Stimulated activated CD4-positive, alpha-beta T cell treated with anti-CD3 and anti-CD28 coated beads, Interleukin-15, amount 100 ng/mL, for 48 hours (primary cell): ENCODE measurements at places on chromosomes 1 and 21.

DNA sequence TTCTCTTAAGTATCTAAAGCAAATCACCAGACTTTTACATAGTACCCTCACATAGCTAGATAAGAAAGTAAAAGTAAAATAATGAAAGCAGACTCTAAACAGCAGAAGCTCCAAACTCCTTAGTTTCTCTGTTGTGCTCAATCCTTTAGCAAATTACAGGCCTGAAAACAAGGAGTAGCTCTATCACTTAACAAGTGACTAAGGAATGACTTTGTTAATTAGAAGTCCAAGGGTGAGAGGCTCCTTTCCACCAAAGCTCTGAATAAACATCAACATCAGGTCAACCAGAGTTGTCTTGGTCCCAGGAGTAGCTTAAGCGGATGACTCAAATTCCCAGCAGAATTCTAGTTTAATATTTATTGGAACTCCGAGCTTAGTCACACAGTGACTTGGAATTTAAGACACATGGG is 5.9 kb downstream of the NRIP1 start:
- no peak for DNase-seq

- no peak for DNase-seq
These were observed 90.9 kb downstream of the LRRC8C start for GRCh38 chr1:89723863-89724262.

- no peak for DNase-seq
These were observed 59.3 kb upstream of the FBXO28 start for GRCh38 chr1:224054611-224055010.

- DNase-seq = no peak
These were observed 2.5 kb upstream of the SAMD11 start for GRCh38 chr1:921011-921837.

- DNase-seq = peak; percentile 59
These were observed 50.1 kb downstream of the COQ8A start for GRCh38 chr1:226990133-226990716.

DNA sequence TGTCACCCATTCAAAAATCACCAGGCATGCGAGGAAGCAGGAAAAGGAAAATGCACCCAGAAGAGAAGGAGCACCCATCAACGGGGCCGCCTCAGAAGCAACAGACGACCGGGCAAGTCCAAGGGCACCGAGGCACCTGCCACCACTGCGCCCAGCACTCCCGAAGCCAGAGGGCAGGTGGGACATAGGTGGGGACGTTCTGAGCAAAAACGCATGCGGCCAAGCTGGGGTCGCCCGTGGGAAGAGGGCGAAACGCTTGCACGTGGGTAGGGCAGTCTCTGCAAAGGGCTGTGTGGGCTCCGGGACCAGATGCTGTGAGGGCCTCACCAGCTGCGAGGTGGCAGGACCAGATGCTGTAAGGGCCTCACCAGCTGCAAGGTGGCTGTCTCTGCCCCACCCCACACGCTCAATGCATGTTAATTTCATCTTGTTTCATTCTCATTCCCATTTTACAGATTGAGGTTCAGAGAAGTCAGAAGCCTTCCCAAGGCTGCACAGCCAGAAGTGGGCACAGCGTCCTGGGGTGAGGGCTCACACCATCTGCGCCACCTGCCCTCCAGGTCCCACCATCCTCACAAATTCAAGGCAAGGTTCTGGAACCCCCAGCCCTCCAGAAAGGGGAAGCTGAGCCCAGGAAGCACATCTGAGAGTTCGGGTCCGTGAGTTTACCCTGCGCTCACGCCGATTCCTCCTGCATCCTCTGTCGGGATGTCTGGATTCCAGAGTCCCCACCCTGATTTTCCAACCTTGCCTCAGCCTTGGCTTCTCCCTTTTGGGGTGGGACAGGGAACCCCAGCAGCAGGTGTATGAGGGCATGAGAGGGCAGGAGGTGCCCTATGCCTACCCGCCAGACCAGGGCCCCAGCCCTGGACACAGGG is 8.2 kb upstream of the SAMD11 start:
- no peak for DNase-seq

DNA sequence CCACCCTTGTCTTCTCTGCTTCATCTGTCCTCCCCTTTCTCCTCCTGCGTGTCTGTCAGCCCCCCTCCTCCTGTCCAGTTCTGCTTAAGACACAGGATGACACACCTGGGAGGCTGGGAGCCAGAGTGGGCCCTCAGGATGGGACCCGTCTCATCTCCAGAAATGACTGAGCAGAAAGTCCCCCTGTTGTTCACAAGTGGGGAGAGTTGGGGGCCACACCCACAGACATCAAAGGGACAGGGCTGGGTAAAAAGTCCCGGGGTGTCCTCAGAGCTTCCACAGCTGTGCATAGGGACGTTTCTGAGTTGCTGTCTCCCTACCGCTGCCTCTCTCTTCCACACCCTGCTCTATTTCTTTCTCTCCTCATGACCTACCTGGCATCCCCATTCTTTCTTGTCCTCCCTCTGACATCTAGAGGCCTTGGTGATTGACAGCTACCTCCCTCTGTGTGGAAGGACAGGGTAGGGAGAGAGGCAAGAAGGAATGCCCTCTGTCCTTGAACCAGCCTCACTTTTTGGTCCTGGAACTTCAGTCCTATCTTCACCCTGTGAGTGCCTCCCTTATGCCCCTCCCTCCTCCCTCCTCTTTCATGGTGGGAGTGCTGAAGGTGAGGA is 19.5 kb upstream of the SH2D2A start:
- DNase-seq = no peak

DNA sequence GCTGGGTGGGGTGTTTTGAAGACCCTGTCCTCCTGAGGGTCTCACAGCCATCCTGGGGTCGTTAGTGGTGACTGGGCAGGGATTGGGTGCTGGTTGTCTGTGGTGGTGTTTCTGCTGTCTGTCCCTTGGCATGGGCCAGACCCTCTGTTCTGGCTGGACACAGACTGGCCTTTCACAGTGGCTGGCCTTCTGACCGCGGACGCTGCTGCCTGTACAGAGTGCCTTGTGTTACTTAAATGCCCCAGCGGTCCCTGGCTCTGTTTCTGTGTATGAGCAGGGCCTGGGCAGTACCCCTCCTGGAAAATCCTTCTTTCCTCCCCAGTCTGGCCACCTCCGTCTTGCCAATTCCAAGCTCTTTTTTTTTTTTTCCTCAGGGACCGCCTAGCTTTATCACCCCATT is 50.9 kb downstream of the SH3BGR start:
- no peak for DNase-seq

DNA sequence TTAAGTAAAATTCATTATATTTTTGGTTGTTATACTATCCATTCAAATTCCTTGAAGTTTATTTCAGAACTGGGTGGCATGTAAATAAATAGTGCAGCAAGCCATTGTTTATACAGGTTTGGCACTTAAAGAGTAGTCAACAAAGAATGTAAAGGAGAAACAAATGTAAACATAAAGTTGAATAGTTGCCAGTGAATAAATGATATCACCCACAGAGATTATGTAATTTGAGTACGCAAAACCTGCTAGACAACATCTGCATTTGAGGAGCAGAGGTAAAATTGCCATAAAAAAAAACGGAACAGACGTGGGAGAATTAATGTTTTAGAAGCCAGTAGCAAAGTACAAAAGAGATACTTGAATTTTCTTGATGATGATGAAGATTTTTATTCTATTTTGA is 111.6 kb downstream of the ADGRL2 start:
- DNase-seq = no peak

- DNase-seq = no peak
These were observed 239.8 kb downstream of the LMX1A start for GRCh38 chr1:165116732-165117131.

GRCh38 chr1:64378826-64379225 is 91.1 kb upstream of the CACHD1 start:
- DNase-seq = no peak

DNA sequence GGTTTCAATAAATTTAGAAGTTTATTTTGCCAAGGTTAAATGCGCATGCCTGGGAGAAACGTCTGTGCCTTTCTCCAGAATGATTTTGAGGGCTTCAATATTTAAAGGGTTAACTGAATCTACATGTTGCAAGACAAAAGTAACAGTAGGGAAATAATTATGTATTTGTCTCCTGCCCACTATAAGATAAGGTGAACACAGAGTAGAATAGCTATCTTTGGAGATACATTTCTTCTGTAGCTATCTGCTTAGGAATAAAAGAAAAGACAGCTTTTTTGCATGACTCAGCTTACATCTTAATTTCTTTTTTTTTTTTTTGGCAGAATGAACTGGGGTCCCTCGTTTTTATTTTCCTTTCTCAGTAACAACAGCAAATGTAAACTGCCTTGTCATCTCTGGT is 1351.6 kb downstream of the AMY1C start:
- DNase-seq = no peak

DNA sequence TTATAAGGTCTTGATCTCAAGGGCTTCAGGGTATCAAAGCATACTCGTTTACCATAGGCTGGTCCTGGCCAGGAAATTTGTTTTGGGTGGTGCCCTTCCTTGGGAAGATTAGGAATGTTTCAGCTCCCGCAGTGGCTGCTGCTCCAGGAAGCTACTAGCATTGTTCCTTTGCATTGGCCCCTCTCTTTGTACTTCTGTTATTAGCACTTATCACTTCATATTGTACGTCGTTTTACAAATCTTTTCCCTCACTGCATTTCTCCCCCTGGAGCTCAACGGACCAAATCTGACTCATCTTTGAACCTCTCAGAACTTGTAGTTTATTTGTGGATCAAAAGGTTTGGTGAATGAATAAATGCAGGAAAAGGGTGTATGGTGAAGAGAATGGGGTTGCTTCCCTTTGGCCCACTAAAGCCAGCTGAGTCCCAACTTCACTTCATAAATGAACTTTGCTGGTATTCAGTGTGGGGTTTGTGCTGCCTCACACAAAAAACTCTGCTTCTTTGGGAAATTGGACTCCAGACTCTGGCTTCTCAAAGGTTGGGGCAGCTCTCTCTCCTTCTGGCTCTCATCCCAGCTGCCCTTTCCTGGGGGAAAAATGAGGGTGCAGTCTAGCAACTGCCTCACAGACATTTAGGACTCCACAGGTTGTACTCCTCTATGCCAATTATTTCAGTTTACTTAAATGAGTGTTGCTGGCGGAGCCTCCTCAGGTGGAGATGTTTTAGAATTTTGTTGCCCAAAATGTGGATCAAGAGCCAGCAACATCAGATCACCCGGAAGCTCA is 5.9 kb downstream of the GNAT2 start:
- no peak for DNase-seq

DNA sequence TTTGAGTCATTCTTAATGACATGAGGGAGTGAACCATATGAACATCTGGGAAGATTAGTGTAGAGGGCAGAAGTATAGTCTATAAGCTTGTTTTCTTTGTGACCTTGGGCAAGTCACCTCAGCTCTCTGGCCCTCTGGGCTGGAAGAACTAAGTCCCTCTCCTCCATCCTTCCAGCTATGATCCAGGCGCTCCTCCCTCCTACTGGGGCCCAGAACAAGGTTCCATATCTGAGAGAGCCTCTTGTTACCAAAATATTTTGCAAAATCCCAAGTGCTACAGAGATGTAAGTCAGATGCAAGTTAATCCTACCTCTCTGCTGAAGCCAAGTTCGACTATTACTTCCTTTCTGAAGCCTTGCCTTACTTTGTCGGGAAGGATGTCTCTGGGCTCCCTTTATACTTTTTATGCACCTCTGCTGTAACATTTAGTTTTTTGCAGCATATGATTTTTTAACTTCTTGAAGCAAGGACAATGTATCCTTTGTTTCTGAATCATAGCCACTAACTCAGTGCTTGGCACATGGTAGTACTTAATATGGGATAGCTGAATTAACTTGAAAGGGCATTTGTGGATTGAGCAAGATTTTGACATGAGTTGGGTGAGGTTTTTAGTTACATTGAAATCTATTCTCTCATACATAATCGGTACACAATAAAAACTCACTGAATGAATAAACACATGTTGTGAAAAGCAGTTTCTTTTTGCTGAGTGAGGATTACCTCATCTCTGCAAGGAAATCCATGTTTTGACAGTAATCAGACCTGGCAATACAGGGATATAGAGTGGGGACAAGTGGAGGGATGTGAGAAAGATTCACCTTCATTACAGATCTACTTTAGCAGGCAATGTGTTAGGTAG is 54.7 kb upstream of the BEND5 start:
- no peak for DNase-seq

DNA sequence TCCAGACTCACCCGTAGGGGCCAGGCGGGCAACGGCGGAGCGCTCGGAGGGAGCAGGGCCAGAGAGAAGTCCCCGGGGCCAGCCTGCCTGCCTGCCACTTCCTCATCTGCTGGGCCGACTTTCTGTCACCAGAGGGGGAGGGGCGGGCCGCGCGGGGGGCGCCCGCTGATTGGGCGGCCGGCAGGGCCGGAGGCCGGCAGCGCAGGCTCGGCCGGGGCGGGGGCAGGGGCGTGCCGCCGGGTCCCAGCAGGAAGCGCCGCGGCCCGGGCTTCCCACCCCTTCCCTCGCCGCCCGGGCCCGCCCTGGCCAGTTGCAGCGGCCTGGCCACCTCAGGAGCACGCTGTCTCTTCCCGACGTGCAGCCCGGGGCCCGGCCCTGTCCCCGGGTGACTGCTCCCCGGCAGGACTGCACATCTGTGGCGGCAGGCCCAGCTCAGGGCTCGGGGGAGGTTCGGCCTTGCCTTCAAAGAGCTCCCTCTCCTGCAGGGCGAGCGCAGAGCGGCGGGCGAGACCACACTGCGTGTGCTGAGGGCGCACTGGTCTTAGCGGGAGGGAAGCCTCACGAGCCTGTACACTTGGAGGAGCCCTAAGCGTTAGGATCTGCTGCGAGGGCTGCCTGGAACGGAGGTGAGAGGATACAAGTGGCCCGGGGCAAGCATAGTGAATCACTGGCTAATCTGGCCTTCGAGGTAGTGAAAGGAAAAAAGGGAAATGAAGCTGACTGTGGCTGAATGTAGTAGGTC is at the start of gene ELOVL1:
ELOVL1 (minus strand) TSS at position 108 of the 742 bp plus-strand sequence. CDS start 2,402 bp downstream, outside the sequence.
- peak; percentile 90 for DNase-seq

GRCh38 chr1:31362032-31362431 is 10.8 kb downstream of the FABP3 start:
- DNase-seq = no peak

DNA sequence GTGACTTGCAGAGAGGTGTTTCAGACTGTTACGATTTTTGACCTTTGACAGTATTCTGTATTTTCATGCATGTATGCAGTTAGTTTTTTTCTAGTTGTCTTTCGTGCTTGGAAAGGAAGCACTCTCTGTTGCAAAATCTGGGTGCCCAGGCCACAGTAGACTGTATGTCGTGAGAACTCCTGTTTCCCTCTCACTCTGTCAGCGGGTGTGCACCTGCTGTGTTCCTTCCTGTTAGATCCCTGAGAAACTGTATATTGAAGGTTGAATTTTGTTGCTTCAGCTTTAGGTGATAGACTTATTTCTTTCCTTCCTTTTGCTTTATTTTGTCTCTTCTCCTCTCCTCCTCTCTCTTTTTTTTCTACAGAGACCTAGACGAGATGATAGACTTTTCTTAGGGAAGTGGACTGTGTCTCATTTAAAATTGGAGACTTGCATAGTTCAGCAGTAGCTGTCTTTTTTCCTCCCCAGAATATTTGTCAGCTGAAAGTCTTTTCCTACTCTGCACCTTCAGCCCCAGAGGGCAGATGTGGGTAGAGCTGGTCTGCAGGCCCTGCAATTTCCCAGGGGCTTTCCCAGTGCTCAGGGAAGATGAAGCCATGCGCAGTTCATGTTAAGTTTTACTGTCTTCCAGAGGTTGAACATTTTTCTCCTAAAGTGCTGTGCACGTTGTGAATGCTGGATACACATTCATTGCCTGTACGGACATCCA is 1.4 kb downstream of the TRAPPC10 start:
- no peak for DNase-seq
